ENCODE measurements at places on chromosomes 2 and 18. TPM values are rescaled to one million over a fixed set of nuclear protein-coding genes. Genes with fewer than 3 reads are reported as not detected.

GRCh38 chr18:53991805-53992204 is 232.7 kb downstream of the MBD2 start:
- DNase-seq, result no peak

GRCh38 chr2:168060986-168061750 is 186.2 kb downstream of the STK39 start:
- DNase-seq, result no peak

DNA sequence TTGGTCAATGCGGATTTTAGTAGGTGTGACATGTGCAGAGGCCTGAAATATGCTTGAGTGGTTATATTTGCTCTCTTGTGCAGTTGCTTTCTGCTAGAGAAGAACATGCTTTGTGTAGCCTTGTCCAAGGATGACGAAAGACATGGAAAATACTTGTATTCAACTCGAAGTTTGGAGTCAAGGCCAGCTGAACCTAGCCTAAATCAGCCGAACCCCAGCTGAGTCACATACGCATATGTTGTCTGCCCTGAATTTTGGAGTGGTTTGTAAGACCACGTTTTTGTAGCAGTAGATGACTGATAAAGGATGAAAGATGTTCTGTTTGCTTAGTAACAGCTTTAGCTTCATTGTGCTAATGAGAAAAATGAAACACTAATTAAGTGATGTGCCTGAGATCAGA is 22.5 kb upstream of the SPAG16 start:
- DNase-seq, result no peak

The TBC1D8 gene
- total RNA-seq, result 32.6 TPM

DNA sequence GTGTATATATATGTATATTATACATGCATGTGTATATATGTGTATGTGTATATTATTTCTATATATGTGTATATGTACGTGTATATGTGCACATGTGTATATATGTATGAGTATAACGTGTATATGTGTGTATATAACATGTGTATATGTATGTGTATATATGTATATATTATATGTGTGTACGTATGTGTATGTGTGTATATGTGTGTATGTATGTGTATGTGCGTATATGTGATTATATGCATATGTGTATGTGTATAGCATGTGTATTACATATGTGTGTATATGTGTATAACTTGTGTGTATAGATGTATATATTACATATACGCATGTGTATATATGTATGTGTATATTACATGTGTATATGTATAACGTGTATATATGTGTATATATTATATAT is 32.1 kb upstream of the ID2 start:
- no peak for DNase-seq

- no peak for DNase-seq
These were observed 22.1 kb downstream of the MLPH start for GRCh38 chr2:237509151-237509550.

DNA sequence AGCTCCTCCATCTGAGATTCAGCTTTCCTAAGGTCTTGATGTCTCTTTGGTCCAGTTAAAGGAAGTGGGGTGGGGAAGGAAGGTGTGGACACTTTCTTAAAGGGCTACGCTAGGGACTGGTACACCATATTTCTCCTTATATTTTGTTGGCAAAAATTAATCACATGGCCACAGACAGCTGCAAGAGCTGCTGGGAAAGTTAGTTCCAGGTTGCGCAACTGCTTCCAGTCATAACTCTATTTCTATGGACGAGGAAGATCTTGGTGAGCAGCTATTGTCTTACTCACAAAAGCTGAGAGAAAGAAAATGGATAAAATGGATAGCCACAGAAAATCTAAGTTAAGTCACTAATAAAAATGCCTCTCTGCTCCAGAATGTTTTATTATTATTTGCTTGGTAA is 60.7 kb upstream of the PPM1B start:
- no peak for DNase-seq

DNA sequence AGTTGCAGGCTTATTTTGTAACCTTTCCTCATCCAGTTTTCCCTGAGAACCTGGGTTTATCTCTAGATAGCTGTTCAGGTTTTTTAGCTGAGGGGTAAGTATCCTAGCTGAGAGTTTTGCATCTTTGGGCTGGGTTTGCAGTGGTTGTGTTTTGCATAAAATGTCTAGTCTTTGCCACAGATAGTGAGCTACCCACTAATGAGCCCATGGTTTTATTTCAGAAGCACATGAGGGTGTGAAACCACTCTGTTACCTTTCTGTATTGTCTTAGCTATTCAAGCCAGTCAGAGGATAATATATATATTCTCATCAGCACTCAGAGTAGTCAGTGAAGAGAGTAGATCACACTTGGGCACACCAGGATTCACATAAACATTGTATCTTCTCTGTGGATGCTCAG is 24.6 kb upstream of the TXNDC2 start:
- DNase-seq, result no peak

The FN1 gene
- 2,640 TPM for total RNA-seq

All from progenitor cell of endocrine pancreas (in vitro differentiated cells).